ENCODE measurements at places on chromosomes 5 and 9.

DNA sequence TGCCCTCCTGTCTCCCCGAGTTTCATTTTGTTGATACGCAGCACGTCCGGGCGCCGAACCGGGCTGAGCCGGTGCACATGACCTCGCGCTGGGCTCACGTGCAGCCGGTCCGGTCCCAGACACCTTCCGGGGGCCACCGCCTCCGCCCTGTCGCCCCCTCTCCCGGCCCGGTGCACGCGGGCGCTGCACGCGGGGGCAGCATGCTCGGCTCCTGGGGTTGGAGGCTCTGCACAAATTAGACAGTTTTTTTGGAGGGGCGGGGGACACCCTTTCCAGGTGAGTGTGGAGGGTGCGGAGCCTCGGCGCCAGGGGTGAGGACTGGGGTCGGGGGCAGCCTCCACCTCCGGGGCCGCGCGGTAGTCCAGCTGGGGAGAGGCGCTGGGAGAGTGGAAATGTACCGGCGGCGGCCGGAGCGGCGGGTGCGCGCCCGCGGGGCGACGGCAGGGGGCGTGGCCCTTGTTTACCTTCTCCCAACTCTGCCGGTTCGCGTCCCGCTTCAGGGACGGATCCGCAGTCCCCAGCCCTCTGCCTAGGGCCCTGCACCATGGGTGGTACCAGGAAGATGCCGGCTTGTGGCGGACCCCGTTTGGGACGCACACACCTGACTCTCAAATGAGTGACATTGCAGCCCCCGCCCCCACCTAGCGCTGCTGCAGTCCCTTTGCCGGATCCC is 1.1 kb downstream of the JADE2 start:
- peak; percentile 87 for DNase-seq

DNA sequence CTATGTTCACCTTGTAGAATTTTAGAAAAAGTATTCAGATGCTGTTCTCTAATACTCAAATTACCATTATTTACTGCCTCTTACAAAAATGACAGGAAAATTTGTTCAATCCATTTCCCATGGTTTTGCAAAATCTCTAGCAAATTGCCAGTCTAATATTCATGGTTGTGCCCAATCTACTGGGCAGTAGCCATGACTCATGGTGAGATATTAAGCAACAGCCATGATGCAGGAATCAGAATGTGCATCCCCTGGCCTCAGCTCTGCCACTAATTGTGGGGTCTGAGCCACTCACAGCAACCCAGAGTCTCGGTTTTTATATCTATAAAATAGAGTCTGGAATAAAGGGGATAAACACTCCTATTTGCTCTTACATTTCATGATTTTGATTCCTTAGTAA is 353.6 kb downstream of the DEPDC1B start:
- no peak for DNase-seq

DNA sequence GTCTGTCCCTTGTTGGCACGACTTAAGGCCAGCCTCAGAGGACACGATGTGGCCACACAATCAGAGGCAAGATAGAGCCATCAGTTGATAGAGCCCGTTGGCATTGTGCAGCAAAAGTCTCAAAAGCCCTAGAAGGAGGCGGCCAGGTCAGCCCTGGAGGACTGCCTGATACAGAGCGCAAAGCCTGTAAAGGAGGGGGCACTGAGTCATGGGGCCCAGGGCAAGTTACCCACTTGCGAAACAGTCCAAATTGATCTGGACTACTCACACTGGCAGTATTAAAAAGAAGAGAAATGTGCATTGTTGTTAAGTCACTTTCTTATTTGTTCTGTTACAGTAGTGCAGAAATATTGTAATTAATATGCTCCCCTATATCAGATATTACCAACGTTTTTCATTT is 51.5 kb downstream of the KLF9 start:
- DNase-seq: no peak

GRCh38 chr5:4017076-4017803 is 421.6 kb downstream of the IRX1 start:
- no peak for DNase-seq

GRCh38 chr5:17014686-17015085 is 78.6 kb upstream of the MYO10 start:
- DNase-seq: no peak

DNA sequence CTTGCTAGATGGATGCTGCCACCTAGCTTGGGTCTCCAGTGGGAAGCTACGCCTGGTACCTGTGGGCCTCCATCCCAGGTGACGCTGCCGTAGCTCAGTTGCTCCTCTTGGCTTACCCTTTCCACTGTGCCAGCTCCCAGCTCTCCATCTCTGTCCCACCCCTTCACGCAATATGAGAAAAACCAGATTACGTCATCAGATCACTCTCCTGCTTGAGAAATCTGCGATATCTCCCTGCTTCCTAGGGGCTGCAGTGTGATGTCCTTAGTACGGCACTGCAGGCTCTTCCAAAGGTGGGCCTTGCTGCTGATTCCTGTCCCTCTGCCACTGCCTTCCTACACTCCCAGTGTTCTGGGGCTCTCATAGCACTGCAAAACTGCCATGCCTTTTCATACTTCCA is 28.9 kb downstream of the NSG2 start:
- DNase-seq: no peak

GRCh38 chr5:130138406-130139045 is 234.3 kb downstream of the CHSY3 start:
- no peak for DNase-seq

DNA sequence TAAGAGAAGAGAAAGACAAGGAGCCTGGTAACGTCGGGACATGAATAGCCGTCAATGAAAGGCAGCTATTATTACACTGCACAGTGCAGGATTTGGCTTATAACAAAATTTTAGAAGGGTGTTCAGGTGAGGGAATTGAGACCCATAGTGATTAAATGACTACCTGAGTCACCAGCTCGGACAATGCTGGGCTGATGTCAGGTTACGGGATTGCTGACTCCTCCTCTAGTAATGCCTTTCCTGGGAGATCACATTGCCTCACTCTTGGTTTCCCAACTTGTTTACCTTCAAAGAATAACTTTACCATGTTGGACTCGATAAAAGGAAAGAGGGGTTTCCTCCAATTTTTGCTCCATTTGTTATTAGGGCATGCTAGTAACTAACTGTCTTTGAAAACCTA is 132.6 kb downstream of the GHR start:
- no peak for DNase-seq

GRCh38 chr5:148858547-148858946 is 32.1 kb downstream of the ADRB2 start:
- DNase-seq: no peak
